ENCODE measurements at places on chromosomes 3 and 15.

GRCh38 chr3:46632792-46633191, 20.5 kb downstream of the FAM240A start:
- peak; percentile 66 for DNase-seq

DNA sequence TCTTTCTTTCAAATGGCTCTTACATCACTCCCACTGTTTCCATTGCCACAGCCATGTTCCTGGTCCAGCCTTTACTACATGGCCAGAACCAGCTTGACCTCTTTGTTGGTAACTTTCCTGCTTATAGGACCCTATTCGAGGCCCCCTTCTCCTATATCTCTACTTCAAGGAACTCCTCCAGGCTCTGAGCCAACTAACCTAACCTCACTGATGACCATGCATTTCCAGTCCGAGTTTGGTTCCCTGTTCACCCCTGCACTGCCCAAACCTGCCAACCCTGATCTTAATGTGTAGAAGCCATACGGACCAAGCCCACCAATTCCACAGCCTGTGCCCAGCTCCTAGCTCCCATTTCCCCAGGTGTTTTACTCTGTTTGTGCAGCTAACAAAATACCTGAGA, 38.4 kb upstream of the TIPARP start:
- no peak for DNase-seq

DNA sequence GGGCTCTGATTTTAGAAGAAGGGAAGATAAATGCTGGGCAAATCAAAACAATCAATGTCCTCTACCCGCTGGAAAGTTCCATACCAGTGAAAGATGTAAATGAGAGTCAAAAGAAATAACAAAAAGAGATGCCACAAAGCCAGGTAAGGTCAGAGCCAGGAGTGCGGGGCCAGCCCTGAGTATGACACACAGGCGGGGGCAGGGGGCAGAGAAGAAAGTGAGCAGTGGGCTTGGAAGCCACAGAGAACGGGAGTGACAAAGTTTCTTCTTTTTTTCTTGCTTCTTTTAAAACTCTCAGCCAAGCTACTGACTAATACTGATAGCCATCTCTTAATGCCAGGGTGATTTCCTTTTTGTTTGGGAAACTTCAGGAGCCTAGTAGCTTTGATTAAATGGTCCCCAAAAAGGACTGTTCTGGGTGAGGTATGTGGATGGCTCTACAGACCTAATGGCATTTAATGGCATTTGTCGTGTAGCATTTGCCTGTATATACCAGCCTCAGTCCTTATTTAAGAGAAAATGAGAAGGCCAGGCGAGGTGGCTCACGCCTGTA, 23.1 kb upstream of the TSEN2 start:
- no peak for DNase-seq

GRCh38 chr3:75129101-75129500, 514.6 kb upstream of the CNTN3 start:
- DNase-seq = no peak

DNA sequence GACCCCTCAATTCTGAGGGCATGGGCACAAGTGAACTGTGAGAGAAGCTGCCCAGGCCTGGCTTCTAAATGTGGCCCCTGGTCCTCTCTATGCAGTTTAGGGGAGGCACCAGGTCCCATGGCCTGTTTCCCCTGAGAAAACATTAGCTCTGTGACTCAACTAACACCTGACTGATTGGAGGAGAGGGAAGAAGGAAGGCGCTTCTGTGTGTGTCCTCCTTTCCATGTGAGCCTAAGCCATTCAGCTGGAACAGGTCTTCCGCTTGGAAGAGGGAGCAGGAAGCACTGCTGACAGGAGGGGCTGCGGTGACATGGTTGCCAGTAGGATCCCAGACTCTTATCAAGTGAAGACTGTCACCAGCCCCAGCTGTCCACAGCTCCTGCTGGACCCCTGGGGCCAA, 79.5 kb downstream of the MYLK start:
- no peak for DNase-seq

Measured in renal cortical epithelial cell (primary cell).